ENCODE measurements at places on chromosomes 16 and 17.

GRCh38 chr16:89455692-89456091, 34.7 kb downstream of the ANKRD11 start:
- DNase-seq: no peak

- DNase-seq: no peak
Observed at GRCh38 chr16:29656688-29657523, 6.1 kb upstream of the SPN start.

- DNase-seq: no peak
Observed at GRCh38 chr17:39754958-39755553, 17.3 kb downstream of the GRB7 start.

DNA sequence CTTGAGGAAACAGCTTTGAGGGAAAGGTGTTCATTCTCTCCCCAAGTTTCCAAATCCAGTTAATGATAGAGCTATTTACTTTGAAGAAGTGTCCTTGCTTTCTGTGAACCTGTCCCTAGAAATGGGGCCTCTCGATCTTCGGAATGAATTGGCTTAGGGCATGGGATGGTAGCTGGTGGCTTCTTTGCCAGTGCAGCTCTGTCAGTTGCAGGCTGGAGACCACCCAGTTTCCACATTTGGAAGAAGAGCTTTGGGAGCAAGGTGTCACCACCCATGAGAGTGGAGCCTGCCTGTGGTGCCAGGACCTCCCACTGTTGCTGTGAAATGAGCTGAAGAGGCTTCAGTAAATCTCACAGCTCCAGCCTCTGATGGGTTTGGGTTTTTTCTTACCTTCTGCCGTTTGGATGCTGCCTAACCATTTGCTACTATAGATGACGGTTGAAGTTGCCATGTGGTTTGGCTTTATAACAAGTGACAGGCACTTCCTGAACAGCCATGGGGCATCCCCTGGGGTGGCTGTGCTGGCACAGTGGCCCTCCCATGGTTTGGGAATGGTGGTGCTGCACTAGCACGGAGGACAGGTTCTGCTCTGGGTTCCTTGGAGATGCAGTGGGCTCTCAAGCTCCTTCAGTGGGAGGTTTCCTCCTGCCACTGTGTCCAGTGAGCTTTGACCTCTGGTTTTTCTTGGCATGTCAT, 19.5 kb upstream of the SLC5A10 start:
- DNase-seq: no peak

DNA sequence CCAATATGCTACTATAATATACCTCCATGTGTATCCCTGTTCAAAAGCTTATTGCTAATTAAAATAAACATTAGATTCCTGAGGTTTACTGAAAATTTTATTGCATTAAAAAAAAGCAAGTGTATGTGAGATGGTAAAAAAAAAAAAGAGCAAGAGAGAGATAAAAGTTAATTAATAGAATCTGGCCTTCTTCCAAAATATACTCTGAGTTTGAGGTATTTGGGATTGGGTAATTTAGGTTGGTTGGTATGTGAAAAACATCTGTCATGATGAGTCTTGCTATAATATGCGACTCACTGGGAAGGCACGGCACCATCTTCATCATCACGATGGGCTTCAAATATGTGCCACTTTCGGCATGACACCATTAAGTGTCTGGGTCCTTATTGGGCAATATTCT, 711.1 kb upstream of the SOX9 start:
- DNase-seq: peak; percentile 13

- no peak for DNase-seq
Observed at GRCh38 chr17:57404073-57404472, 147.8 kb downstream of the MSI2 start.

DNA sequence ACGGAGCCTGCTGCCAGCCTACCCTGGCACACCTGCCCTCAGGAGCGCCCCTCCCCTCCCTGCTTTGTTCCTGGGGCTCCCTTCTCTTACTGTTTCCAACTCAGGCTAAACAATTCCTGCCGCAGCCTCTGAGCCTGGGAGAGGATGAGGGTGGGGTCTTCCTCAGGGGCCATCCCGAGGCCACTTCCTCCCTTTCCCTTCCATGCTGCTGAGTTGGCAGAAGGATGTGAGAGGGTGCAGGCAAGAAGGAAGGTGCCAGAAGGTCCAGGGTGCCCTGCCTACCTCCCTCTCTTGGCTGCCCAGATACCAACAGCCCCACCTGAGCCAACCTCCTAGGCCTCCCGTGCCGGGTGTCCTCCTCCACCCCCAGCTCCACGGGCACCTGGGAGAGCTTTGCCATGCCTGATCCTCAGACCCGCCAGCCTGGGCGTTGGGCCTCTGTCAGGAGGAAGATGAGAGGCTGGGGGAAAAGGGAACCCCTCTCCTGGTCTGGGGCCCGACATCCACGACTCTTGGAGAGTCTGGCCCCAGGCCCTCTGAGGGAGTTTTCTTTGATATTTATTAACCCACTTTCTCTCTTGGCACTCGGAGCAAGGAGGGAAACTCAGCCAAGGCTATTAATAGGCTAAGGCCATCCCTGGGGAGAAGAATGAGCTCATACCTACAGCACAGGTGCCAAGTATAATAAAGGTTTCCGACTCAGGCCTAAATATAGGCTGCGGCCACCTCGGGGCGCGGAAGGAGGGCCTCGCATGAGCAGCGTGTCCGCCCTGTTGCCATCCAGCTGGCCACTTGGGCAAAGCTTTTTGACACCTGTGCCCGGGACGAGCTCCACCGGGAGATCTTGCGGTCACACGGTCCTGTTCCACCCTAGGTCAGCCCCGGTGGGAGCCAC, 232.0 kb downstream of the ENGASE start:
- DNase-seq: no peak

GRCh38 chr16:30552956-30553355, 5.2 kb downstream of the ZNF764 start:
- DNase-seq: no peak

- no peak for DNase-seq
Observed at GRCh38 chr16:48001324-48001895, 154.4 kb downstream of the ABCC12 start.

DNA sequence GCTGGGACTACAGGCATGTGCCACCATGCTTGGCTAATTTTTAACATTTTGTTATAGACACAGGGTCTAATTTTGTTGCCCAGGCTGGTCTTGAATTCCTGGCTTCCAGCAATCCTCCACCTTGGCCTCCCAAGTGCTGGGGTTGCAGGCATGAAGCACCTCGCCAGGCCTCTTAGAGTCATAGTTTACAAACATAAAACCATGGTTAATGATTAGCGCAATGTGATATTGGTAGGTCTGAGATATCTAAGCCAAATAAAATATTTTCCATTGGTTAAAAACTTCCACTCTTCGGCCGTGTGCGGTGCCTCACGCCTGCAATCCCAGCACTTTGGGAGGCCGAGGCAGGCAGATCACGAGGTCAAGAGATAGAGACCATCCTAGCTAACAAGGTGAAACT, 16.6 kb downstream of the TXNDC11 start:
- no peak for DNase-seq

GRCh38 chr17:47955497-47956461, 1.9 kb downstream of the PRR15L start:
- DNase-seq: no peak

DNA sequence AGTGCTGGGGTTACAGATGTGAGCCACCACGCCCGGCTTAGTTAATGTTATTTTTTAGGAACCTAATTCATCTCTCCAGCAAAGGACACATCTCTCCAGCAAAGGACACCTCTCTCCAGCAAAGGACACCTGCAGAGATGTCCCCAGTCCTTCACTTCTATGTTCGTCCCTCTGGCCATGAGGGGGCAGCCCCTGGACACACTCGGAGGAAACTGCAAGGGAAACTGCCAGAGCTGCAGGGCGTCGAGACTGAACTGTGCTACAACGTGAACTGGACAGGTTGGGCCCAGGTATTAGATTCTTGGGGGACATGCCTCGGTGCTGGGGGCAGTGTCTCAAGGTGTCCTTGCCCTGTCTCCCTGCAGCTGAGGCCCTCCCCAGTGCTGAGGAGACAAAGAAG, 4.7 kb downstream of the PFAS start:
- DNase-seq: peak; percentile 26

Measured in NCI-H1694 treated with DMSO at 0.1 percent for 48 hours (cell line).